Activated B cell treated with CpG ODN at 0.5 μM for 24 hours (primary cell): ENCODE measurements at places on chromosomes 5 and 9. TPM values are rescaled to one million over a fixed set of nuclear protein-coding genes. Genes with fewer than 3 reads are reported as not detected.

WDR36 gene
- 42.6 and 48.6 TPM in 2 replicates for total RNA-seq

DNA sequence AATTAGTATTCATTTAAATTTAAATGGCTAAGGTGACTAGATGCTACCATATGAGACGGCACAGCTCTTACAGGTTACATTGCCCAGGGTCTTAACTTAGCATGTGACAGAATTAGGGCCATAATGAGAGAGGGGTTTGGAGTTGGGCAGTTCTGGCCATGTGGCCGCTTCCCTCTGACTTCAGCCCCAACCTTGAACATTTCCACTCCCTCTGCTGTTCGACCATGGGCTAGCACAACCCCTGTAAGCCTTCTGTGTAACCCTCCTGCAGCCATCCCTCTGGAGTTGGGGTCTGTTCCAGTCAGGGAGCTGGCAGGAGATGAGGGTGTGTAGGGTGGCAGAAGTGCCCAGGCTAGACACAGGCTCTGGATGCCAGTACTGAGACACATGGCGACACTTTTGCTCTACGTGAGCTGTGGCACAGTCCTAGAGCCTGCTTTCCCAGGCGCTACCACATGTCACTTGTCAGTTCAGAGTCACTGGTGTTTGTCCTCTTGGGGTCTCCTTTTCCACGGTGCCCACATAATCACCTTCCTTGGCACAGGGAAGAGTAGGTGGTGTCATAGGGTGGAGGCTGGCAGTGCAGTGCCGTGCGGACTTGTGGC lies 128.7 kb upstream of the PITX1 start:
- no peak for DNase-seq

GRCh38 chr5:149030838-149031397 lies 31.9 kb downstream of the SH3TC2 start:
- DNase-seq: no peak

DNA sequence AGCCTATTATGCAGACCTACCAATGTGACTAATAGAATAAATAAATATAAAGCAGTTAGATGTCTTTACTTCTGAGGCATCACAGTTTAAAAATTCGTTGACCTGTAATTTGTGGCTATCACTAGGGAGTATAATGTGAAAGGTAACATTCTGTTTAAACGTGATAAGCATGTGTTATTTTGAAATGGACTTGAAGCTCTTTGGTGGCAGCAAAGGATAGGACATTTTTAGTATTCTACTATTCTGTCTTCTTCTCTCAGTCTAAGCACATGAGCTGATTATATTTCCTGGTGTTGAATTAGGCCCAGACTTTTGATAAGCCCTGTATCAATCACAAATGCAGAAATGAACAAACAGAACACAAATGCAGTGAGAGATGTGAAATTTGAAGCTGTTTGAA lies 974.0 kb upstream of the CDH10 start:
- DNase-seq: no peak

- DNase-seq: no peak
Measured at GRCh38 chr9:127915325-127915752, 1.5 kb downstream of the ST6GALNAC4 start.

- no peak for DNase-seq
Measured at GRCh38 chr5:176772271-176773210, 37.8 kb upstream of the UNC5A start.

DNA sequence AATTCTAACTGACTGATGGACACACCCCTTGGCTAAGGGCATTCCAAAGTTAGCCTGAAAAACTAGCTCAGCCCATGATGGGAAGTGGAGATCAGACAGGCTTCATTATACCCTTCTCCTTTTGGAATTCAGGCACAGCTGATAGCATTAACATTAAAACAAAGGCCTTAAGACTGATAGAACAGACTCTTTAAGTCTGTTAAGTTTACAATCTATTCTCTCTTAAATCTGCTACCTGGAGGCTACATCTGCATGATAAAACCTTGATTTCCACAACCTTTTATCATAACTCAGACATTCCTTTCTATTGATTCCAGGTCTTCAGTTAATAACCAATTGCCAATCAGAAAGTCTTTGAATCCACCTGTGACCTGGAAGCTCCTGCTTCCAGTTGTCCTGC lies 281.4 kb downstream of the TUSC1 start:
- DNase-seq: no peak

GRCh38 chr9:79325501-79325900 lies 246.3 kb upstream of the TLE4 start:
- DNase-seq: no peak

GRCh38 chr5:91110686-91111085 lies 272.4 kb downstream of the ARRDC3 start:
- no peak for DNase-seq

RHOBTB3 gene
- total RNA-seq: 3.3 and 5.0 TPM in 2 replicates

- no peak for DNase-seq
Measured at GRCh38 chr9:99814359-99814758, 7.3 kb upstream of the NR4A3 start.

GRCh38 chr9:78316166-78316892 lies 19.4 kb downstream of the PSAT1 start:
- DNase-seq: no peak

DMXL1 gene
- total RNA-seq: 66.8 and 76.9 TPM in 2 replicates

DNA sequence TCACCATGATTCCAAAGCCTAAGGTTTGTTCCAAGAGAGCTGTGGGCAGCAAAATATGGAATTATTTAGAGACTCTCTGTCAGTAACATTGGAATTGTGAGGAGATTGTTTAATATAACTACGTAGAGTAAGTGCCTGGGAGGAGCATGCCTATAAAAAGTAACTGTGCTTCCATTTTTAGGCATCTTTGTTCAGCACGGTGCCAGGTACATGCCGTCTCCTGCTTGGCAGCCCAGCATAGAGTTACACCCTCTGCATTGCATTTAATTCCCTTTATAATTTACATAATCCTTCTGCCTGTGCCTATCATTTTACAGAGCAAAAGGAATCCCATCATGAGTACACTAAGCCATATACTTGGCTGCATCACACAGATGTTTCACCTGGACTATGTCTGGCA lies 32.1 kb upstream of the ALDH1A1 start:
- no peak for DNase-seq

DNA sequence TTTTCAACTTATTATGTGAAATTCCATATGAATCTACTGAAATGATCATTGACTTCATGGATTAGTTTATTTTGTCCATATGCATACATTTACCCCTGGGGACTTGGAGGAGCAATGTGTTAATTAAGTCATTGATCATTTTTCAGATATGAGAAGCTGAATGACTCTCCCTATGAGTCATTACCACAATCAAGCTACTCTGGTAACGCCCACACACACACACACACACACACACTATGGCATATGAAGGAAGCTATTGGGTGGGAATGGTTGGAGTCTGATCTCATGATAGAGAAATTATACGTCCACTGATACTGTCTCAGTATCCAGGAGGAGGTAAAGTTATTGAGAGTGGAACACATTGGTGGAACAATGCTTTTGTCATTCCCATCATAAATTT lies 528.9 kb downstream of the AGTPBP1 start:
- no peak for DNase-seq

GRCh38 chr5:98776066-98776705 lies 2.7 kb downstream of the RGMB start:
- no peak for DNase-seq

- no peak for DNase-seq
Measured at GRCh38 chr5:43017428-43017815, 22.7 kb downstream of the ANXA2R start.

ENHO gene
- not detected in 2 replicates for total RNA-seq

- DNase-seq: no peak
Measured at GRCh38 chr9:109010746-109011145, 2.6 kb downstream of the CTNNAL1 start.

PCDHGC3 gene
- 2.6 and 3.3 TPM in 2 replicates for total RNA-seq

GRCh38 chr9:87343816-87344430 lies 153.7 kb upstream of the DAPK1 start:
- DNase-seq: no peak

IL3 gene
- not detected in 2 replicates for total RNA-seq

DNA sequence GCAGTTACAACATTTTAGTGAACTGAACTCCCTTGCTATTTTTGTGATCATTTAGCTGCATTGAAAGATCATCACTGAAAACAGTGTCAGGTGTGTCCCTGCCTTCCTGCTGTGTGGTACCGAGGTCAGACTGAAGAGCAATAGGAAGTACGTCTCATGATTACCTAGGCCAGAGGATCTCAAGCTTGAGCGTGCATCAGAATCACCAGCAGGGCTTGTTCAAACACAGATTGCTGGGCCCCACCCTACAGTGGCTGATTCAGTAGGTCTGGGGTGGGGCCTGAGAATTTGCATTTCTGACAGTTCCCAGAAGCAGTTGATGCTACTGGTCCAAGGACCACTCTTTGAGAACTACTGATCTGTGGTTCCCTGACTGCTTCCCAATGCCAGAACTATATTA lies 159.6 kb downstream of the ACTL7B start:
- DNase-seq: no peak

- no peak for DNase-seq
Measured at GRCh38 chr5:52997424-52997823, 8.3 kb downstream of the ITGA2 start.

- no peak for DNase-seq
Measured at GRCh38 chr9:132008855-132009812, 70.5 kb downstream of the MED27 start.

GRCh38 chr5:42321785-42322184 lies 101.5 kb upstream of the GHR start:
- DNase-seq: no peak
